ENCODE measurements at places on chromosomes 6 and 20.

- DNase-seq = peak; percentile 15
Observed at GRCh38 chr6:71012866-71013469, 56.1 kb upstream of the B3GAT2 start.

DNA sequence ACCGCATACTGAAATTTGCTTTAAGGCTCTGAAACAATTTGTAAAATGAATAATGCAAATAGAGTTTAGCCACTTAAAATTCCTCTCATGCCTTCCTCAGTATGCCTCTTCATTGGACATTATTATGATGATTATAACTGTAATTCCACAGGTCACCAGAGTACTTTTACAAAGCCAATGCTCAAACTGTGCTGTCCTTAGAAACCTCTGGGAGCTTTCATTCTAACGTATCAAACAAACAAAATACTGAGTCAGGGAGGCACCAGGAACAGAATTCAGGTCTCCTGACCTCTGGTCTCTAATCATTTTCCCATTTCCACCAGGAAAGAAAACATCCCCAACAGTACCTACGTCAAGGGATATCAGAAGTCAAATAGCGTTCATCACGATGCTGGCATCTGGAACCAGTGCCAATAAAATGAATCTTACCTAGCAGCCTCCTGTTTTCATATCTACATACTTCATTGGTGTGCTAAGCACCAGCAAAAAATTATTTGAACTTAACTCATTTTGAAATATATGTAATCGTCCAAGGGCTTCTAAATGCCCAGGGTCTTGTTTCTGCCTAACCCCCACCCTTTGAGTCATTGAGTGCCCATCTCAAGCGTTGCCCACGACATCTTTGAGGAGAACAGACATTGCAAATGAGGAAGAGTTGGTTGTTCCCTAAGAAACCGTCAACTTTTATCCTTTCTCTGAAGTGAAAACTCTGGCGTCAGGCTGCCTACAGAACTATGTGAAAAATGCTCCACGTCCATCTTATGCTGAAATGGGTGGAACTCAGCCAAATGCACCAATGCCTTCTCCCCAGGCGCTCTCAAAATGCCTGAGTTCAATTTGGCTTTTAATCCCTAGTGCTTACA lies 37.9 kb downstream of the NEDD9 start:
- no peak for DNase-seq

GRCh38 chr20:62232194-62232593 lies 6.1 kb upstream of the OSBPL2 start:
- DNase-seq = no peak

GRCh38 chr20:57507477-57507876 lies 17.5 kb downstream of the CTCFL start:
- no peak for DNase-seq

DNA sequence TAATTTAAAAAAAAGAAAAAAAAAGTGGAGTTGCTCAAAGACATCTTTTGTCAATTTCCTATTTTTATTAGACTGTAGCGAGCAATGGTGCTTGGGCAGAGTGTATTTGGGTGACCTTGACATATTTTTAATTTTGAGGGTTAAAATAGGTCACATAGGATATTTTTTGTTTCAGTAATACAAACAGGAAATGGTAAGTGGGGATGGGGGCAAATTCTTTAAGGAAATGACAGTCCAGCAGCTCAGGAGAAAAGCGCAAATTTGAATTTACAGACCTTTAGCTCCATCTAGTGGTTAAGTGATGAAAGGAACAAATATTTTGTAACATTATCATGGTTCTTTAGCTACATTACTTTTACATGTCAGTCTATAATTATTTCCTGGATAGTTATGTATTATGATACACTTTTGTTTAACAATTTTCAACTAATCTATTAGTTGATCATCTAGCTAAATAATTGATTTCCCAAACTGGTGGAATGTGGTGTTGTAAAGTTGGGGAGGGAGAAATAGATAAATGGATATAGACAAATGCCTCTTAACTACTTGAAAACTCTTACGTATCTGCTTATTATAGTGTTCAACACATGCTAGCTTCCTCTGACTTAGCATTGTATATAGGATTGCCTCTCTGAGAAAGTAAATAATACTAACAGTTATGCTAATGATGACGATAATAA lies 10.0 kb downstream of the CITED2 start:
- DNase-seq = no peak

- no peak for DNase-seq
Observed at GRCh38 chr6:34317172-34317477, 68.3 kb upstream of the SMIM29 start.

- DNase-seq = no peak
Observed at GRCh38 chr6:26457264-26457805, 420 bp upstream of the BTN2A1 start.

All from activated CD8-positive, alpha-beta T cell treated with anti-CD3 and anti-CD28 coated beads for 36 hours (primary cell).